ENCODE measurements at places on chromosomes 5 and 9. TPM values are rescaled to one million over a fixed set of nuclear protein-coding genes. Genes with fewer than 3 reads are reported as not detected.

The STPG3 gene
- 0.31 TPM for total RNA-seq

The TNC gene
- total RNA-seq, result 6.7 TPM

The MLANA gene
- not detected for total RNA-seq

The SPATA9 gene
- total RNA-seq, result not detected

The ENTPD8 gene
- not detected for total RNA-seq

The PIK3R1 gene
- total RNA-seq, result 102 TPM

The PCDHGA12 gene
- 7.3 TPM for total RNA-seq

DNA sequence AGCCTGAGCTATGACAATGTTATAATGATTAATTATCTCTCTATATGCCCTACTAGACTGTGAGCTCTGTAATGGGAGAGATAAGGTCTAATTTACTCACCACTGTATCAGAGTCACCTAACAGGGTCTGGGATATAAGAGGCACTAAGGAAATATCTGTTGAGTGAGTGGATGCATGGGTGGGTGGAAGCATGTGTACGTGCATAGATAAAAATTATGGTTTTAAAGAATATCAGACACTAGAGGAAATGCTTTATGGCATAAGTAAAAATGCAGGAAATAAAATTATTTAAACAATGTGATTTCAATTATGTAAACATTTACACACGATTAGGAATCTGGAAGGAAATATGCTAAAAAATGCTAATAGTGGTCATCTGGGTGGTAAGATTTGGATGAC lies 137.8 kb downstream of the SPOCK1 start:
- H3K27me3 ChIP-seq, result no peaks in the 10 kb centered on the region
- no peak for DNase-seq
- H3K4me3 ChIP-seq, result no peak overlapping the region
- H3K4me1 ChIP-seq, result no peaks in the 10 kb centered on the region
- H3K27ac ChIP-seq, result no peak overlapping the region

GRCh38 chr9:70557661-70558369 lies 143.4 kb upstream of the KLF9 start:
- H3K4me1 ChIP-seq, result peaks cover 50% of the 10 kb centered on the region
- no peak overlapping the region for H3K4me3 ChIP-seq
- H3K27ac ChIP-seq, result no peak overlapping the region
- H3K27me3 ChIP-seq, result no peaks in the 10 kb centered on the region
- no peaks in the 10 kb centered on the region for H3K36me3 ChIP-seq

DNA sequence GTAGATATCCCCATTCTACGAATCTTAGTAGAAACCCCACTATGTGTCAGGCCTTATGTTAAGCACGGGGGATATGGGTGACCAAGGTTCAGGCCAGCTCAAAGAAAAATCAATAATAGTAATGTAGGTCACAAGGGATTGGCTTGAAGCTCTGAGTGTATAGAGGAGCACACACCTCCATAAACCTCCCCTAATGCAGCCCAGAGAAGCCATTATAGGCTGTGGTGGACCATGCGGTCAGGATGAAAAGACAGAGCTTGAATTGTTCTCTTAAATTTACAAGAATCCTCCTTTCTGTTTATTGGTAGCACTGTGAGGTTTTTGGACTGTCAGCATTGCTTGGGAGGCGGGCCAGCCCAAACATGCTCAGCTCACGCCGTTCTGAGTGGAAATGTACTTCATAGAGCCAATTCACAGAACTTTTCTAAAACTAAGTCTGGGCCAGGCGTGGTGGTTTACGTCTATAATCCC lies 9.1 kb downstream of the PDE6A start:
- H3K36me3 ChIP-seq, result no peaks in the 10 kb centered on the region
- H3K4me1 ChIP-seq, result peaks cover 21% of the 10 kb centered on the region
- H3K27me3 ChIP-seq, result no peaks in the 10 kb centered on the region
- no peak for DNase-seq
- no peak overlapping the region for H3K27ac ChIP-seq

DNA sequence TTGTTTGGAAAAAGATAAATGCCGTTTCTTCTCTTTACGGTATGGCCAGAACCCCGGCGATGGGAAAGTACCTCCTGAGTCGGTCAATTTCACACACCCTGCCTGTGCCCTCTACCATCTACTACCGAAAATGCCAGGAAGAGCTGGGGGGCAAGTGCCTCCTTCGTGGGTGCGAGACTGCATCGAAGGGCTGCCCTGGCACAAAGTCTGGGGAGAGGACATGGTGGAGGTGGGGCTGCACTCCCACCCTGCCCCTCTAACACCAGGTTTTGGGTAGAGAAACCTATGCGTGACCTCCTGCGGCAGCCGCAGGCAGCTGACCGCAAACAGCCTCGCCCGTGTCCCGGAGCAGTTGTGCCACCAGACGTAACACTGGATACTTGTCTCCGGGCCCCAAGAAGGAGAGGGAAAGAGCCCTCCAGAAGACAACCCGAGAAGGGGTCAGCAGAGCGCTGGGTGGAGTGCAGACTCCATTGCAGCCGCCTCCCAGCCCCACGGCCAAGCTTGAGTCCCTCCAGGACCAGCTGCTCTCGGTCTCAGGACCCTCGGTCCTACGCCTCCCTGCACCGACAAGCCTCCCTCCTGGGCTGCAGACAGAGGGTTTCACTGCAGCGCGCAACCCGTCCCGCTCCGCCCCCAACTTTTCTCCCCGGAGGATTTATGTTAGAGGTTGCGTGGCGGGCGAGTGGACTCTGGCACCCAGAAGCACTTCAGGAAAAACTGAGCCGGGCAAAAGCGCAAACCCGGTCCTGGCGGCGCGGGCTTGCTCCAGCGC lies 823 bp upstream of the PRDM6 start:
- H3K27me3 ChIP-seq, result peaks cover 54% of the 10 kb centered on the region
- H3K4me3 ChIP-seq, result peak overlapping the region; percentile 66
- no peak for DNase-seq
- H3K4me1 ChIP-seq, result peaks cover 24% of the 10 kb centered on the region
- no peak overlapping the region for H3K27ac ChIP-seq
- no peaks in the 10 kb centered on the region for H3K36me3 ChIP-seq

- H3K4me1 ChIP-seq, result no peaks in the 10 kb centered on the region
- peak overlapping the region; percentile 99 for H3K27ac ChIP-seq
- DNase-seq, result no peak
- H3K36me3 ChIP-seq, result no peaks in the 10 kb centered on the region
Measured at GRCh38 chr5:39076101-39076756, 2.0 kb upstream of the RICTOR start.

GRCh38 chr5:9335754-9336495 lies 209.9 kb downstream of the SEMA5A start:
- no peaks in the 10 kb centered on the region for H3K36me3 ChIP-seq
- no peak overlapping the region for H3K27ac ChIP-seq
- H3K4me3 ChIP-seq, result no peak overlapping the region

DNA sequence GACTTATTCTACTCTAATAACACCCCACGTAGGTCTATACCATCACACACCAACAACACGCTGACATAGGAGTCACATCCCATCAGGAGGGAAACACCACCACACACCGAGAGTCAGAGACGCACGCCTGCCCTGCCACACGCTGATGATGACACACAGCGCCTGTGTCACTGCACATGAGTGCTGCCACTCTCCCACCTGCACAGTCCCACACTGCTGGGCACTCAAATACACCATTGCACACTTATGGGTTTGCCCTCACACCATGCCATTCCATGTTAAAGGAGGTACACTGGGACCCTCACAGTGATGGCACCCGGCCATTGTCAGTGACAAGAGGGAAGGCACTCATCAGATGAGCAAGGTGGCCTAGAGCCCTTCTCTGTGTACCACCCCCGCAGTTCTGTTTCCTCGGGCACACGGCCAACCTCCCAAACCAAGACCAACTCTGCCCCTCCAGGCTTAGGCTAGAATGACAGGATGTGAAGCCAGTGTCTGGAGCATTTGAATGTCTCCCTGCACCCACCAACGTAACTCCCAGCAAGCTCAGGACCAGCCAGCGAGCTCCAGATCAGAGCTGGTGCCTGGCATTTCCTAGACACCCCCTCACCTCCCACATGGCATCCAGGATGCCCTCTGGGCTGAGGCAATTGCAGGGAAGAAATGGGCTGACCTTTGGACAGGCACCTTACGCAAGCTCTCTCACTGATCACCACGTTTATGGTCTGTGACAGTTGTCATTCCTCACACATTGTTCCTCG lies 3.6 kb upstream of the CPLX2 start:
- H3K36me3 ChIP-seq, result no peaks in the 10 kb centered on the region
- H3K4me3 ChIP-seq, result no peak overlapping the region
- H3K4me1 ChIP-seq, result no peaks in the 10 kb centered on the region
- DNase-seq, result no peak

DNA sequence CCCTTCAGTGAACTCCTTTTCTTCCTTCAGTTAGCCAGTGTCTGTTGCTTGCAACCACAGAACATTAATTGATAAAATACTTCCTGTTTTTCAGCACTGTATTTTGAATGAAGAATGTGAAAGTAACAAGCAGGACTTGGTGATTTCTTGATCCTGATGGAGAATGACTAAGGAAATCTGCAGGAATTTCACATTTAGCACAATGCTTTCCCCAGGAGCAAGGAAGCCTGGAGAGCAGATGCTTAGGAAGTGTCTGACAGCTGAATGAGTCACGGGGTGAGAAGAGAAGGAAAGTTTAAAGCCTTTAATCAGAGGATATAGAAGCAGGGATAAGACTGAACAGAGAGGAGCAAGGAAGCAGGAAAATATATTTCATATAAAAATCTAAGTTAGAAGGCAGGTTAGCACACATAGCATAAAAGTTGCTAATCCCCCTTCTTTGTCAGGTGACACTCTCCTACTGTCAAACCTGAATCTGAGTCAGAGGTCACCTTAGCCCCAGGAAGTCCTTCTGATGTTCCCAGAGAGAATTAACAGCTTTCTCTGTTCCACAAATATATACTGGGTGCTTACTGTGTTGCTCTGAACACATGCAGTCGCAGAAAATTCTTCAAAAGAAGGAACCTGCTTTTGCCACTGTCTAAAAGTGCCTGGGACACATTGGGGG lies 59.7 kb downstream of the GNA14 start:
- no peaks in the 10 kb centered on the region for H3K36me3 ChIP-seq
- H3K4me3 ChIP-seq, result no peak overlapping the region
- H3K27ac ChIP-seq, result no peak overlapping the region
- H3K4me1 ChIP-seq, result no peaks in the 10 kb centered on the region
- no peaks in the 10 kb centered on the region for H3K27me3 ChIP-seq

DNA sequence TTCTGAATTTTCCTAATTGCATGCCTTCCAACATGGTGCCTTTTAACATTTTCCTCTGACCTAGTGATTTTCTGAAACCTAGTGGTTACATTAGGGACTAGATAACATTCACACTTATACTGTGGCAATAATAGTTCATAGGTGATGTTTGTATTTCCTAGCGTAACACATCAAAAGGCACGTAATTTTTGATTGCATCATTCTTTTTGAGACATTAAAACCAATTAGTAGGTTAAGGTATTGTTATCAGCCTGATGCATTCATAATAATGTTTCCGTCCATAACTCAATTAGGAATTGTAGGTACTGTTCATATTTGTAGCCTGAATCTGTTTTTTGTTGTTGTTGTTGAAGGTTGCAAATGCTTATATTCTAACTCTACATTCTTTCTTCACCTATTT lies 192.4 kb downstream of the ANXA1 start:
- H3K27me3 ChIP-seq, result no peaks in the 10 kb centered on the region
- no peak overlapping the region for H3K27ac ChIP-seq
- H3K4me1 ChIP-seq, result no peaks in the 10 kb centered on the region
- H3K36me3 ChIP-seq, result no peaks in the 10 kb centered on the region
- H3K4me3 ChIP-seq, result no peak overlapping the region

- peaks cover 3% of the 10 kb centered on the region for H3K36me3 ChIP-seq
- no peaks in the 10 kb centered on the region for H3K27me3 ChIP-seq
- H3K4me3 ChIP-seq, result no peak overlapping the region
- no peak for DNase-seq
- no peak overlapping the region for H3K27ac ChIP-seq
Measured at GRCh38 chr5:64811050-64811640, 42.4 kb downstream of the CWC27 start.

- peaks cover 49% of the 10 kb centered on the region for H3K4me1 ChIP-seq
- no peaks in the 10 kb centered on the region for H3K36me3 ChIP-seq
- no peaks in the 10 kb centered on the region for H3K27me3 ChIP-seq
Measured at GRCh38 chr5:75566710-75567309, 44.4 kb upstream of the ANKDD1B start.

- H3K4me1 ChIP-seq, result peaks cover 27% of the 10 kb centered on the region
- DNase-seq, result peak; percentile 72
- H3K36me3 ChIP-seq, result no peaks in the 10 kb centered on the region
Measured at GRCh38 chr5:108380531-108381349, 1.2 kb downstream of the FBXL17 start.

- peaks cover 61% of the 10 kb centered on the region for H3K4me1 ChIP-seq
- H3K27ac ChIP-seq, result no peak overlapping the region
- DNase-seq, result no peak
Measured at GRCh38 chr9:14192556-14192955, 121.4 kb downstream of the NFIB start.

GRCh38 chr9:107270082-107270481 lies 13.0 kb upstream of the RAD23B start:
- no peak overlapping the region for H3K4me3 ChIP-seq
- no peaks in the 10 kb centered on the region for H3K27me3 ChIP-seq
- H3K27ac ChIP-seq, result no peak overlapping the region
- H3K4me1 ChIP-seq, result no peaks in the 10 kb centered on the region
- no peaks in the 10 kb centered on the region for H3K36me3 ChIP-seq

DNA sequence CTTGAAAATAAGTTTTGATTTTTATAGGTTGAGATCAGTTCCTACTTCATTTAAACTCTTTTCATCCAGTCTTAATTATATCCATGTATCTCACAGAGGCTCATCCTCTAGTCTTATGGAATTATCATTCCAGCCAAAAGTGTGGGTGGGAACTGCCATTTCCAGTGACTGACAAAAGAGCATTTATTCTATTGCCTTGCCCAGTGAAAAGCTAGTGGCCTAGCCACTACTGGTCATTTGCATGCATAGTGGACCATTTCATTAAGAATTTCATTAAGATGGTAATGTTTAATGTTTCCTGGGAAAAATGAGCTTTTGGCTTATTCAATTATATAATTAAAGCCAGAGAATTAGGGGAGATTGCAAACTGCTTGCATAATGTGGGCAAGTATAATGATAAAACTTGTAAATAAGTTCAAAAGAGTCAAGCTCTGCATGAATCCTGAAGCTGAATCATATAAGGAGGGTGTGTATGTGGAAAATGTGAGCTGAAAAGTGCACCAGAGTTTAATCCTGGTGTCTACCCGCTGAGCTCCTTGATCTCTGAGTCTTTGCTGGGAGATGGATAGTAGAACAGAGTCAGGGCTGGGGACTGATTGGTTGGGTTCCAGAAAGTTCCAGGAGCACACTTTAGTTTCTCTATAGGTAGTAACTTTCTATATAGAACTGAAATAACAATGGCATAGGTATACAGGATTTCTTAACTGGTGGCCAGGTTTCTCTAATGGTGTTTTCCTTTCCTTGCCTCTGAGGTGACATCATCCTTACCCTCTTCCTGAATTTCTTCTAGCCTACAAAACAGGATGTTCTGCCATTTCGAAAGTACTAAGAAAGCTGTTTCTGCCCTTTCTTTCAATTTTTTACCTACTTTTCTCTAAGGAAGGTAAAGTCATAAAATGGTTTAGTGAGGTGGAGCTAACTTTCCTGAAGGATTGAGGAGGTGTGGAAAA lies 78.5 kb downstream of the KIF4B start:
- H3K4me1 ChIP-seq, result peaks cover 26% of the 10 kb centered on the region
- no peaks in the 10 kb centered on the region for H3K36me3 ChIP-seq
- H3K27ac ChIP-seq, result peak overlapping the region; percentile 89
- no peak for DNase-seq

Measured in heart left ventricle (tissue), 16 donors.